ENCODE measurements at places on chromosomes 6 and 20. TPM values are rescaled to one million over a fixed set of nuclear protein-coding genes. Genes with fewer than 3 reads are reported as not detected.

The HSPA12B gene
- total RNA-seq: 13.4 TPM

DNA sequence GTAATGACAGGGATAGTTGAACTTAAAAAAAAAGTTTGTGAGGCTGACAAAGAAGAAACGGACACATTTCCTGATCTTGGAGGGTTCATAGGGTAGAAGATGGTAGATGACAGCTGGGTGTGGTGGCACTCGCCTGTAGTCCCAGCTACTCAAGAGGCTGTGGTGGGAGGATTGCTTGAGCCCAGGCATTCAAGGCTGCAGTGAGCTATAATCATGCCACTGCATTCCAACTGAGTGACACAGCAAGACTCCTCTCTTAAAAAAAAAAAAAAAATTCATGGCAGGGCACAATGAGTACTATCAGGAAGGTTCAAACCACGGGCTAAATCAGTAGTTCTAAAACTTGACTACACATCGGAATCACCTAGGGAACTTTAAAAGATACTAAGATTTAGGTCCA lies 2.0 kb upstream of the MICA start:
- peak; percentile 72 for DNase-seq

The TNF gene
- total RNA-seq: 0.51 TPM

The WFDC12 gene
- not detected for total RNA-seq

- no peak for DNase-seq
These were observed 96.3 kb upstream of the GCM1 start for GRCh38 chr6:53244958-53245357.

The LGSN gene
- total RNA-seq: not detected

- no peak for DNase-seq
These were observed 84.0 kb downstream of the AGPAT4 start for GRCh38 chr6:161189891-161190290.

The ULBP1 gene
- total RNA-seq: 0.31 TPM

DNA sequence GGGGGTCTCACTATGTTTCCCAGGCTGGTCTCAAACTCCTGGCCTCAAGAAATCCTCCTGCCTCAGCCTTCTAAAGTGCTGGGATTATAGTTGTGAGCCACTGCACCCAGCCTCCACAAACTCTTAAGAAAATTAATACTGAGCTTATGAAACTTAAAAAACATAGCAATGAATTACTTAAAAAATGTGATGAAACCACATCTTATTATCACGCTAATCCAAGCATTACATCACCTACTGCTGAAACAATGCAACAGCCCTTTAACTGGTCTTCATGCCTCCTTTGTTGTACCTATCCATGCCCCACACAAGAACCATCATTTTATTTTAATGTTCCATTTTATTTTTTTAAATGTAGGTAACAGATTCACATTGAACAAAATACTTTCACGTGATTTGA lies 24.9 kb downstream of the SESN1 start:
- DNase-seq: no peak

The ENPP1 gene
- total RNA-seq: 5.5 TPM

GRCh38 chr6:34412643-34413214 lies 13.1 kb downstream of the RPS10 start:
- no peak for DNase-seq

The MCHR2 gene
- not detected for total RNA-seq

DNA sequence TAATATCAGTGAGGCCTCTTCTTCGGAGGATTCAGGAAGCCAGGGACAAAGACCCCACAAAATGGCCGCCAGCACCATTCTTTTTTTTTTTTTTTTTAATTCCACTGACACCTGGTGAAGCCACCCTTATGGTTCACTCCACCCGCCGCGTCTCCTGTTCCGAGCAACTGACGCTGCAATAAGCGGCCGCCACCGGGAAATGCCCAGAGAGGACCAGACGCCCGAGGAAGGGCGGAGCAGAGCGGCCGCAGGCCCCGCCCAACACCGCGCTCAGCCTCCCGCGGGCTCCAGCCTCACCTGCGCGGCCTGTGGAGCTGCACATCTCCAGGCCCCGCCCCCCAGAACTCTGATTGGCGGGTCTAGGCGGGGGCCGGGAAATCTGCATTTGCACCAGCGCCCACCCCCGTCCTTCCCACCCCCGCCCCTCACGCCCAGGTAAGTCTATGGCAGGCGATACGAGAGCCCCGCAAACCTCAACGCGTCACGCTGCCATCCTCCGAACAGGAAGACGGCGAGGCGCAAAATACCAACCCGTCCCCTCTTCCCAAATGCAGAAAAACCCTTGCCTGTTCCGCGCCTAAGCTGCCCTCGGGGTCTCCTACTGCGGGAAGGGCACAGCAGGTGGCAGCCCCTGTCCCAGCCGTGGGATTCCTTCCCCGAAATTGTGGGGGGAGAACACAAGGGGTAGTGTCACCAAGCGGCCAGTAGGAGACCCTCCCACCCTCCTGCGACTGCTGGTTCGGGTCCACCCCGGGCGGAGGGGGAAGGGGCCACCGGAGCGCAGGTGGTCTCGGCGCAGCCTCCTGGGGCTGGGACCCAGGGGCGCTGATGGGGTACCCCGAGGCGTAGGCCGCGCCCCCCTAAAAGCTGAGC lies 960 bp downstream of the ATP9A start:
- DNase-seq: peak; percentile 61

DNA sequence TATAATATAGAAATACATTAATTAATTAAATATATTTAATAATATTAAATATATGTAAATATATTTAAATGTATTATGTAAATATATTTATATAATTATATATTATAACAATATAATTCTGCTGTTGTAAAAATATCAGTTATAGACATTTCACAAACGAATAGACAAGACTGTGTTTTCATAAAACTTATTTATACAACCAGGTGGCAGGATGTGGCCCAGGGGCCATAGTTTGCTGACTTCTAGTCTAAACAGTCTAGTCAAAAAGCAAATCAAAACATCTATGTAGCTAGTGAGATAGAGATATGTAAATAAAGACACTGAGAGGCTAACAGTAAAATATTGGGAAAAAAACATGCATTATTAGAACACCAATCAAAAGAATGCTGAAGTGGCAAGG lies 136.4 kb downstream of the TBXT start:
- no peak for DNase-seq

The UNC93A gene
- total RNA-seq: not detected

The COL9A3 gene
- 5.7 TPM for total RNA-seq

DNA sequence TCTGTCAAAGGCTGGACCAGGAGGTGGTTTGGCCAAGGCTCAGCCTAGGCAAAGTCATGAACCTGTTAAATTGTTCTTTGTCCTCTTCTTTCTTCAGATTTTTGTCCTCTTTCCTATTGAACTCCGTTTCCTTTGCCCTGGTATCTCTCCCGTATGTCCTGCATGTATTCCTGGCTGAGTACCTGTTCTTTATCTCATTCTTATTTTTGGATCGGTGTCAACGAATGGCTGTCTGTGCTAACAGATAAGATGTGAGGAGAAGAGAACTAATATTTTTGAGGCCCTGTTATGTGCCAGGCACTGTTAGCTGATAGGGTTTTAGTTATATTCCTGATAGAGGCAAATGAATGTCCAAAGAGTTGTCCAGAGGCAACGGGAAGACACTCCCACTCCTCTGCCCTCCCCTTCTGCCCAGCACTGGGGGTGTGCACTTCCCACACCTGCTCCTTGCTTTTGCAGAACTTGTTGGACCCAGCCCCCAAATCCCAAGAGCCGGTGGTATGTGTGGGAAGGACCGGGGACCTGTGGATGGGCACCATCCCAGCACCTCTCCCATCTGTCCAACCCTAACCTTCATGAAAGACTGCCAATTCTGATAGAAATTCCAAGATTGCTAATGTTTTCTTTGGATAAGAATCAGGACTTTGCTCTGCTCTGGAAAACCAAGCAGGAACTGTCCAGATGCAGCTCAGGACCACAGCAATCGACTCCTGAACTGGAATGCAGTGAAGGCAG lies 20.6 kb downstream of the MMP24OS start:
- no peak for DNase-seq

- DNase-seq: no peak
These were observed 29.5 kb downstream of the GHRH start for GRCh38 chr20:37231947-37232630.

DNA sequence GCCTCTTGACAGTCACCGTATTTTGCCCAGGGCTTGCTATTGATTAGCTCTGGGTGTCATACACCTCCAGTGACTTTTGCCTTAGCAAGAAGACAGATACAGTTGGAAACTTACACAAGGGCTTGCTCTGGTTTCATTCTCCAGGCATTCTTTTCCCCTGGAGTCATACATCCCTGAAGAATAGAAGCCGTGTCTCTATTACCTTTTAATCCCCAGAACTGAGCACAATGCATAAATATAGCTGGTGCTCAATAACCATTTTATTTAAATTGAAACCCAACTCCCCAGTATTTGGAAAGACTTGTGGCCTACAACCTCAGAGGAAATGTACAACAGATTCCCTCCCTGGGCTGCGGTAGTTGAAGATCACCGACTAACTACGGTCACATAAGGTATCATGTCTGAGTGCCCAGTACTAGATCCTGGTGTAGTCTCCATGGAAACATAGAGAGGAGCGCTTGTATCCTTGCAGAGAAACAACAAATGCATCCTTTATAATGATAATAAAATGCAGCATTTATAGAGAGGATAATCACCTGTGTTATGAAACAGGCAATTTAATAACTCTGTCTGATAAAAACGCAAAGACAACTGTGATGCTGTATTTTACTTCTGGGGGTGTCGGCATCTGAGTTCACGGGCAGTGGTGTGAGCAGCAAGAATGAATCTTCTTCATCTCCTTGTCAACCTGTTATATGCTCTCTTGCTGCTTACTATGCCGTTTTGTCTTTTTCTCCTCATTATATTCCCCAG lies 401.2 kb upstream of the AGPAT4 start:
- DNase-seq: no peak

GRCh38 chr6:99614430-99615186 lies 8.0 kb downstream of the PRDM13 start:
- no peak for DNase-seq

The SLC17A3 gene
- not detected for total RNA-seq

The CAGE1 gene
- total RNA-seq: not detected

The AVP gene
- not detected for total RNA-seq

The TMEM200A gene
- not detected for total RNA-seq

- peak; percentile 67 for DNase-seq
These were observed 221.6 kb downstream of the OGFRL1 start for GRCh38 chr6:71510057-71510713.

The GFRA4 gene
- total RNA-seq: not detected

The SMLR1 gene
- not detected for total RNA-seq

GRCh38 chr6:37432590-37432915 lies 468 bp upstream of the CMTR1 start:
- DNase-seq: no peak

- DNase-seq: no peak
These were observed 1.0 kb upstream of the PCIF1 start for GRCh38 chr20:45933266-45934045.

Data from right atrium auricular region (tissue), 2 donors.